Hepatocyte (in vitro differentiated cells): ENCODE measurements at places on chromosomes 12 and 14. TPM values are rescaled to one million over a fixed set of nuclear protein-coding genes. Genes with fewer than 3 reads are reported as not detected.

CAPRIN2 gene
- 25.4 and 30.7 TPM in 2 replicates for total RNA-seq

FAM186B gene
- 0.17 and 0.52 TPM in 2 replicates for total RNA-seq

TTC9 gene
- 2.9 and 3.6 TPM in 2 replicates for total RNA-seq

GZMB gene
- total RNA-seq = not detected in 2 replicates

BLTP3B gene
- 30.1 and 31.8 TPM in 2 replicates for total RNA-seq

DNA sequence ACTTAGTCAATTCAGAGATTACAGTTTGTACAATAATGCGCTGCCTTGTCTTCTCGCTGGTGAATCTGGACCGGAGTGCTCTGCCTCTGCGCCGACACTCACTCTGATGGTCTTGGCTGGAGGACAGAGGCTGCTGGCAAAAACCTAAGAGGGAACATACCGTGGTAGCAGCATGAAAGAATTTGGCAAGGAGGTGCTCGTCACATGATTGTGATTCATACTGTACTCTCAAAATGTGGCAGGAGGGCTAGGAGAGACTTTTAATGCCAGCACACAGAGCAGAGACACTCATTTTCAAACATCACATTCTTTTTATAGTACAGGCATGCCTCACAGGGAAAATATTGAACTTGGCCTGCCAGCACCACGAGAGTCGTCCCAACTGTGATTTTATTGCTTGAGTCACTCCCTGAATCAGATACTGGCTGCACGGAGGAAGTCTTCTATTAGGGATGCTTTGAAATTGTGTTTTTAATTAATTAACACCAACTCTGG lies 67.8 kb downstream of the HMGA2 start:
- DNase-seq = peak; percentile 73
